ENCODE measurements at places on chromosomes 1 and 21.
A peak's percentile ranks its signal among the peaks of the same experiment; 100 is the strongest.

DNA sequence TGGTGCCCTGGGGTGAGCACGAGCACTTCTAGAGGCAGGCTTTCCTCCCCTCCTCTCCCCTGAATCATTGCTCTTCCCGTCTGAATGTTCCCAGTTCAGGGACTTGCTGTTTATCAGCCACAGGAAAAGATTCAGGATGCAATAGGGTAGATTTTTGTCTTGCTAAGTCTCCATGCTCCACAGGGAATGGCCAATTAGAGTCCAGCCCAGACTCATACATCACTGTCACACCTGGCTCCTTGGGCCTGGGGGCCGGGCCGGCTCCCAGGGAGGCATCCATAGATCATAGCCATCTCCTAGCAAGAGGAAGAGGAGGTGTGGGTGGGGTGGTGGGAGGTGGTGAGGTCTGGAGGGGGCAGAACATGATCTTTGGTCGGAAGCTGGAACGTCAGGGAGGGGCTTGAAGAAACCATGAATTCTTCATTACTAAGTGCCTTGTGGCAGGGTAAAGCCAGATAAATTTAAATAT is 83.4 kb downstream of the LRRN2 start:
- DNase-seq: no peak

DNA sequence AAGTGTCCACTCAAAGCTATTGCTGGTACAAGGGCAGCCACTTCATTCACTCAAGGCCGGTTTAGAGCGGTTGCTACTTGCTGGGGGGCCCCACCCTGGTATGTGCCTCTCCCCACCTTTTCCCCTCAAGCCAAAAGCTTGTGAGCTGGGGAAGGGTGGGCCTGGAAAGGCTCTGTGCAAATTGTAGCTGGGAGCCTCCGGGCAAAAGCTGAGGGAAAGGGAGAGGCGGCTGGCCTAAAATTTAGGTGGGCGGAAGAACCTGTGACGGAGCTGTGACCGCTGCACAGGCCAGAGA is 306 bp upstream of the SH3D21 start:
- DNase-seq: no peak

DNA sequence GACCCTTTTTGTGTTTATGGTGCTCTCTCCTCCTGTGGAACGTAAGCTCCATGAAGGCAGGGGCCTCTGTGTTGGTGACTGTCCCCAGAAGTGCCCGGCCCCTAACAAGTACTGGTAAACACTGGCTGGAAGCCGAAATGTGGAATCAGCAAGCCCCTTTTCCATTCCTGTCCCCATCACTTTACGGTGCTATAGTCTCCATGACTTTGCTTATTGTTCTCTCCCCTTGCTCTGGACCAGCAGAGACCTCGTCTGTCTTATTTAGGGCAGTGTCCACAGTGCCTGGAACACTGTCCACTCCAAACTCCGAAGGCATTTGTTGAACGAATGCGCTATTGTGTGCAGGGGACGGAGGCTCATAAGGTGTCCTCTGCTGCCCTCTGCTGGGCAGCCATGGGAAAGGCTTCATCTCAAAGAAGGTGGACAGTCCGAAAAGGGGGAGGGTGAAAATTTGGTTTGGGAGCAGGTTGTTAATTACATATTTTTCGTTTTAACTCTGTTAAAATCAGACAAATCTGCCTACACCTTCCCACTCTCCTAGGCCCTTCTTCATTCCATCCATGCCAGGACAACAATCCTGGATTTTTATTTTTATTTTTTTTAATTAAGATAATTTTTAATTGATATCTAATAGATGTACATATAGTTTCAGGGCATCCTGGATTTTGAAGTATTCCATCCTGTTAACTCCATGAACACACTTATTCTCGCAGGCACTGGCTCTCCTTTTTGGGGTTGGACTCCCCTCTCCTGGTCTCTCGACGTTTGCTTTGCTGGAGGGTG is 115.6 kb downstream of the PGBD5 start:
- DNase-seq: peak; percentile 47

DNA sequence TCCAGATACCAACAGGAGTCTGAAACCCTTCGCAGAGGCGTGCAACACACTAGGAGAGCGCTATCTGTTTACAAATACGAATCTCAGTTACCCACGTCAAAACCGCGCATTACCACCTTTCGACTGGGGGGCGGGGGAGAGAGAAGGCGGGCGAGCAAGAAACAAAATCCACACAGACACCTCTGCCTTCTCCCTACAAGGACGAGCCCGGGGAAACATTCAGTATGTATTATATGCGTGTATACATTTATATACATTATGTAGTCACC is 722 bp downstream of the TUT4 start:
- peak; percentile 54 for DNase-seq

GRCh38 chr21:29236201-29236600 is 62.5 kb upstream of the BACH1 start:
- no peak for DNase-seq

DNA sequence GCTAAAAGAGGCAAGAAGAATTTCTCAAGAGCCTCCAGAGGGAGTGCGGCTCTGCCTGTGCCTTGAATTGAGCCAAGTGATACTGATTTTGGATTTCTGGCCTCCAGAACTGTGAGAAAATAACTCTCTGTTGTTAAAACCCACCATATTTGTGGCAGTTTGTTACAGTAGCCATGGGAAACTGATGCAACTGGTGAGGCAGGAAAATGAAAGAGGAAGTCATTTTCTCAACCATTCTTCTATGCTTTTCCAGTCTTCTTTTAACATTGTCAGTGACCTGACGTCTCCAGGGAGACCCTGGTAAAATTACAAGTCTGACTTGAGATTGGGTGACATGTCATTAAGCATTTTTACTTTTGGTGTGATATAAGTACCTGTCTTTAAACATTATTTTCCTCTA is 5.8 kb downstream of the OR6P1 start:
- no peak for DNase-seq

GRCh38 chr1:246661451-246661850 is 62.8 kb upstream of the SCCPDH start:
- DNase-seq: no peak

DNA sequence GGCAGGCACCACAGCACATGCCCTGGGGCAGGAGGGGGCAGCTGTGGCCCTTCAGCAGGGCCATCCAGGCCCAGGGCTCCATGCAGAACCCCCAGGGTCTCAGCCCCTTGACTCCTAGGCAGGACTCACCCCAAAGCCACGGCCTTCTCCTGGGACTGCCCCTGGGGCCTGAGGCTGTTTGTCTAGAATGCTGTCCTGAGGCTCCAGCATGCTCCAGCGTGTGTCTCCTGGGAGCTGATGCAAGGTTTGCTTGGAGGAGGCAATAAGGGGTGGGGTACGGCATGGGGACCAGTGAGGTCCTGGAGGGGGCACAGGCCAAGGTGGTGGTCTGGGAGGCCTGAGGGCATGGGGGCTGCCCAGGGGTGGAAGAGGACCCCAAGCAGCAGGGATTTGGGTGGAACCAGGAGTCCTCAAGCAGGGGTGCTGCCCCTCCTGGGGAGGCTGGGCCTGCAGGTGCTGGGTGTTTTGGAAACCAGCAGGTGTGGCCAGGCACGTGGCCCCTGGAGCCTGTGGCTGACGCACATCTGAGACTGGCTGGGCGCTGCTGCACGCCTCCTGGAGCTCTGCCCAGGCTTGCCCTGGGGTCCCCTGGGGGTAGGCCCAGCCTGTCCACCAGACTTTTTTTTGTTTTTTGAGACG is 7.8 kb upstream of the CALML6 start:
- DNase-seq: peak; percentile 73

- DNase-seq: no peak
Observed at GRCh38 chr1:101216623-101217022, 20.2 kb upstream of the S1PR1 start.

- DNase-seq: no peak
Observed at GRCh38 chr1:109258481-109259466, 9.4 kb downstream of the CELSR2 start.

All from NCI-H2171 (cell line).